ENCODE measurements at places on chromosomes 1 and 21.

DNA sequence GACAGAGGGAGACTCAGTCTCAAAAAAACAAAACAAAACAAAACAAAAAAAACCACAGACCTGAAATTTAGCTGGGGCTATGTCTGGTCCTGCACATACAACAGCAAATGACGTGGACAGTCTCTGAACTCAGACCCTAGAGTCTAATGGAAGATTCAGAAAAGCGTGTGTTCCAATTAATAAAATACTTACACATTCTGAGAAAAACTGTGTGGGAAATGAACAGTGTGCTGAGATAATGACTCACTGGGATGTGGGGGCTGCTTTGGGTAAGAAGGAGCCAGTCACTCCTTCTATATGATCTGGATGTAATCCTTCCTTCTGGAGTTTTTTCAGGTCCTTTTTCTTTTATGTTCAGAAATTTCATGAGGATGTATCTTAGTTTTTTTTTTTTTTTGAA, 29.4 kb downstream of the CLDN14 start:
- no peak for DNase-seq

- DNase-seq, result no peak
These were observed 83.9 kb downstream of the MT1HL1 start for GRCh38 chr1:236920286-236920894.

- no peak for DNase-seq
These were observed 860.8 kb upstream of the B3GALT2 start for GRCh38 chr1:194047206-194047605.

DNA sequence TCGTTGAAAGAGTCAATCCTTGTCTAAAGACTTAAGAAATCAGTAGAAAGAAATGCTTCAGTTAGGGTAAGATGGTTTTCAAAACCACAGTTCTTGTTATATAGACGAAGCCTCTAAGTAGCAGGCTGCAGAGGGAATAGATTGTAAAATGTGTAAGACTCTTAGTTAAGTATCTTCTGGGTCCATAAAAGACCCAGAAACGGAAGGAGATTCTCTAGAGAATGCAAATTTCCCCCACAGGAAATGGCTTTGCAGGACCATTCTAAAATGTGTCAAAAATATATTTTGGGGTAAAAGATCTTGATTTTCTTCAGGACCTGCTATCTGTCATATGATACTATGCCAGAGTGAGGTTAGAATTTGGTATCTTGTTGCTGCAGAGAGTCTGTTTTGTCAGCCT, 13.4 kb downstream of the OR2T1 start:
- no peak for DNase-seq

- no peak for DNase-seq
These were observed 38.5 kb downstream of the IER5 start for GRCh38 chr1:181126871-181127587.

DNA sequence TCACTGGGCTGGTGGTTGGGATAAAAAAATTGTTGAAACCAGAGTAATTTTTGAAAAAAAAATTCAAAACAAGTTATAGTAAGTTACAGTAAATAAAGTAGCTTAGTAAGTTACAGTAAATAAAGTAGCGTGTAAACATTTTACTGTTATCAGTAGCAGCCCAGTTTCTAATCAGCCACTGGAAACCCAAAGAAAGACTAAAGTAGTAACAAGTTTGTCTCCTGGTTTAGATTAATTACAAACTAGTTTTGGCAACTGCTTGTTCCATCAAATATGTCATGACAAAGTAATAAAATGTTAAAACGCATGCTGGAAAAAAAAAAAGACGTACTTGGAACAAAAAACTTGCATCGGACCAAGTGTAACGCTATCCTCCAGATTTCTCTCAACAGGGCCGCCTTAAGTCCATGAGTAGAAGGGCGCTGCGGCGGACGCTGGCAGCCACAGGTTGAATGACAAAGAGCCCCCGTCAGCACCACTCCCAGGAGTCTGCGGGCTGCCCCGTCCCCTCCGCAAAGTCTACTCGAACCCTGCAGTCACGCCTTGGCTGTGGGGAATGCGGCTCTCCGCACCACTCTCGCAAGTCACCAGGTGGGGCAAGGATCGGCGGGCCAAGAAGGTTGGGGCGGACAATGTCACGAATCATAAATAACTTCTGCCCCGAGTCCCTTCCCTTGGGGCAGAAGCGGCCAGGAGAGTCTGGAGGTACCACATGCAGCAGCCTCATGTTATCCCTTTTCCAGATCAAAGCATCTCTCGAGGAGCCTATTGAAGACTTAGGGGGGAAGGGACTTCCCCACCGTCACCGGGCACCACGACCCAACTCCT, 837 bp downstream of the SLC16A1 start:
- peak; percentile 11 for DNase-seq

GRCh38 chr21:29540289-29540688, 241.6 kb downstream of the BACH1 start:
- no peak for DNase-seq

- DNase-seq, result no peak
These were observed 52.6 kb downstream of the DESI2 start for GRCh38 chr1:244705261-244706234.

DNA sequence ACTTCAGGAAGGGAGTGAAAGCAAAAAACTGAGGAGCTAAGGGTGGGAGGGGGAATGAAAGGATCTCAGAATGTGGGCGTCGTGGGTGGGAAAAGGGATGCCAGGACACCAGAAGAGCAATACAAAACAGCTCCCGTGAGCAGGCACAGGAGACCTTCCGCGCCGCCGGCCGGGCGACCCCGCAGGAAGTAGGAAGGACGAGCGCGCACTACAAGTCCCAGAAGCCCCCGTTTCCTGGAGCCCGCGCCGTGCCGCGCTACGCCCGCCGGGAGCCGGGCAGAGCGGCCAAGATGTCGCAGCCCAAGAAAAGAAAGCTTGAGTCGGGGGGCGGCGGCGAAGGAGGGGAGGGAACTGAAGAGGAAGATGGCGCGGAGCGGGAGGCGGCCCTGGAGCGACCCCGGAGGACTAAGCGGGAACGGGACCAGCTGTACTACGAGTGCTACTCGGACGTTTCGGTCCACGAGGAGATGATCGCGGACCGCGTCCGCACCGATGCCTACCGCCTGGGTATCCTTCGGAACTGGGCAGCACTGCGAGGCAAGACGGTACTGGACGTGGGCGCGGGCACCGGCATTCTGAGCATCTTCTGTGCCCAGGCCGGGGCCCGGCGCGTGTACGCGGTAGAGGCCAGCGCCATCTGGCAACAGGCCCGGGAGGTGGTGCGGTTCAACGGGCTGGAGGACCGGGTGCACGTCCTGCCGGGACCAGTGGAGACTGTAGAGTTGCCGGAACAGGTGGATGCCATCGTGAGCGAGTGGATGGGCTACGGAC, at the start of gene PRMT6:
PRMT6 (plus strand) TSS at position 249 of the 771 bp plus-strand sequence; CDS start at position 291, 42 bp downstream.
- DNase-seq, result peak; percentile 63

GRCh38 chr1:207134581-207134980, 30.5 kb downstream of the C4BPA start:
- DNase-seq, result no peak

- peak; percentile 25 for DNase-seq
These were observed 816 bp downstream of the EDEM3 start for GRCh38 chr1:184753608-184754475.

- DNase-seq, result no peak
These were observed 24.8 kb upstream of the ALDH4A1 start for GRCh38 chr1:18927082-18927653.

DNA sequence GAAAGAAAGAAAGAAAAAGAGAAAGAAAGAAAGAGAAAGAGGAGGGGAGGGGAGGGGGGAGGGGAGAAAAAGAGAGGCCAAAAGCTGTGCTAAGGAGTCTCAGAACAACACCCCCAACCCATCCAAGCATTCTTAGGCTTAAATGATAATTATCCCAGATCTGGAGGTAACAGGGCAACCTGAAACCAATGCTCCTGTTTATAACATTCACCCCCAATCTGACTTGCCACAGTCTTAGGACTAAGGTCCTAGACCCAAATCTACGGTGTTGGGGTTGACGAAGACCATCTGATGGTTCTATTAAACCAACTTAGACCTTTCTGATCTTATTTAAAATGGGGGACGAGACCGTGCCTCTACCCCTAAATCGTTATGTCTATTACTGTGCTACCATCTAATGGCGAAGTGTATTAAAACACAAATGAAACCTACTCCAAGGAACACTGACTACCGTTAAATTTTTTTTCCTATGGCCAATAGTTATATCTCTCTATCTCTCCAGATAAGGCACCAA, 119.3 kb upstream of the CDC42BPA start:
- DNase-seq, result no peak

DNA sequence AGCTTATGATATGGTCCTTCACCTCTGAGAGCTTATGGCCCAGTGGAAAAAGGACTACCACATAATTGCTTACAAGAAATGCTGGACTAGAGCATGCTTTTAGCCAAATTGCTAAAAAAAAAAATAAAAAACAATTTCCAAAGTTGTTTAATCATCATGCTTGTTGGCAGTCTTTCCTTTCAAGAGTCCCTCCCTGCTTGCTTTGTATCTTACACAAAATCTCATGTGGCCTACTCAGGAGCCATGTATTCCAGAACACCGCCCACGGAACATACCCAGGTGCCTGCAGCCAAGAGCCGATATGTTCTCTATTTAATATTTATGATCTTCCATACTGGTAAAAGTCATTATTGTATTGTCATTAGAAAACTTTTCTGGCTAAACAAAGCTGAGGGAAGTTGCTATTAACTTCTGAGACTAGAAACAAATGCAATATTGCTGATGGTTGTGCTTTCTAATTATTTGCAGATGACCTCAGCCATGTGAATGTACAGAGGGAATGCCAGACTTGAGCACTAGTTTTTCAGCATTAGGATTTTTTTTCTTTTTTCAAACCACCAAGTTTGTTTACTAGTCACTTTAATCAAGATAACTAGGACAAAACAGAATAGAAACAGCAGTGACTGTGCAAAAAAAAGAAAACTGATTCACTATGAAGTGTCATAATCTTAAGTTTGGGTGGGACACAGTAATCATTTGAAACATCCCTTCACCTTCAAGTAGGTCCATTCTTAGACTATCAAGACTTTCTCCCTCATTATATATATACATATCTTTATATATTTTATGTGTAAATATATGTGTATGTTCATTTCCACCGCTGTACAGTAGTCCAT, 129.3 kb upstream of the GORAB start:
- DNase-seq, result no peak

- no peak for DNase-seq
These were observed 57.8 kb downstream of the ZNF281 start for GRCh38 chr1:200351826-200352549.

DNA sequence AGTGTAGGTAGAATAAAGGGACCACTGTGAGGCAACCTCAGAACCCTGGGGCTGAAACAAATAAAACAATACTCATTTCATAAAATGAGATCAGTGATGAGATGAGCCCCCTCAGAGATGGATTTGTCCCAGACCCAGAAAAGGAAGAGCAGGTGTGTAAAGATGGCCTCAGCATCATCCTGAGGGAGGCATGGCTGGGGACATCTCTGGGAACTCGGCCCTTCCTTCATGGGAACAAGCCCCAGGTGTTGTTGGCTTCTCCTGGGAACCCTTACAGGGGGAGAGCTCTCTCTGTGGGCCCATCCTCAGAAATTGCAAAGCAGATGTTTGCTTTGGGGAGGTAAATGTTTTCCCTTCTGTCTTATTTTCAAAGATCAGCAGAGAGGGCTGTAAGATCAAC, 133.2 kb upstream of the USP24 start:
- no peak for DNase-seq
